ENCODE measurements at places on chromosomes 5 and 9.

- DNase-seq: no peak
Observed at GRCh38 chr9:137021568-137021978, 6.5 kb downstream of the ABCA2 start.

- DNase-seq: no peak
Observed at GRCh38 chr5:103526164-103526915, 36.2 kb downstream of the NUDT12 start.

GRCh38 chr5:36040651-36041536 lies 25.8 kb downstream of the UGT3A2 start:
- DNase-seq: no peak

DNA sequence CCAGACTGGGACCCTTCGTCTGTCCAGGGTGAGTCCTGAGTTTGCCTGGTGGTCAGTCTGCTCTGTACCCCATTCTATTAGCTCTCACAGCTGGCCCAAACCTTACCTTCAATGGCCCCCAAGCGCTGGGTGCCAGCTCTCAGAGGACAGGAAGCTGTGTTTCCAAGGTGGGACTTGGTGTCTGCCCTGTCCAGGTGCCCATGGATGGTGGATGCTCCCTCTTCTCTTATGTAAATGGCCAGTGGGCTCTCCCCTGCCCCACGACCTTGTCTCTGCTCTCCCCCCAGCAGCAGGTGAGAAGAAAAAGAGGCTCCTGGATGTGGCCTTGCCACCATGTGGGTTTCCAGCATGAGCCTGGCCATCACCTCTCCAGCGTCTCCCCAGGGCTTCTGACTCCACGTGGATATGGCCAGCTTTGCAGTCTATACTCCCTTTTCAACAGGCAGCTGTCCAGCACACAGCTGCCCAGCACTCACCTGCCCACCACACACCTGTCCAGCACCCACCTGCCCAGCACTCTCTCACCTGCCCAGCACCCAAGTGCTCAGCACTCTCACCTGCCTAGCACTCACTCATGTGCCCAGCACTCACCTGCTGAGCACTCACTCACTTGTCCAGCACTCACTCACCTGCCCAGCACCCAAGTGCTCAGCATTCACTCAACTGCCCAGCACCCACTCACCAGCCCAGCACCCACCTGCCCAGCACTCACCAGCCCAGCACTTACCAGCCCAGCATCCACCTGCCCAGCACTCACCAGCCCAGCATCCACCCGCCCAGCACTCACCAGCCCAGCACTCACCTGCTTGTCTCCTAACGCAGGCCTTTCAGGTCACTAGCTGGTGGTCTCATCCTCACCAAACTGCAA lies 136.2 kb upstream of the IRX2 start:
- DNase-seq: no peak

DNA sequence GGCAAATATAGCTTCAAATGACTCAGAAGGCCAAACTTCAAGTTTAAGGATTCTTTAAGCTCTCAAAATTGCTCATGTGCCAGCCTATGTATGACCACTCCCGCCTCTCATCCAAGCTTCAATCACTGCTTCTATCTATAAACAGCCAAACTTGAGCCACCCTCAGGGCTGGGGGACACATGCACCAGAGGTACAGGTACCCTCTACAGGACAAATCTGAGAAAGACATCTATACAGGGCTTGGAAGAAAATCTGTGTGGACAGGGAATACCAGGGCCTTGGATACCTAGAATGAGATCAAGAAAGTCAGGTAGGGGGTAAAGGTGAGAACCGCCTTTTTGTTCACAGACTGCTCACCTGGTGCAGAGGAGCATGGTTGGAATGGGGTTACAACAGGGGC lies 217.9 kb downstream of the ATPSCKMT start:
- no peak for DNase-seq

- DNase-seq: no peak
Observed at GRCh38 chr9:79012561-79012960, 559.2 kb upstream of the TLE4 start.

DNA sequence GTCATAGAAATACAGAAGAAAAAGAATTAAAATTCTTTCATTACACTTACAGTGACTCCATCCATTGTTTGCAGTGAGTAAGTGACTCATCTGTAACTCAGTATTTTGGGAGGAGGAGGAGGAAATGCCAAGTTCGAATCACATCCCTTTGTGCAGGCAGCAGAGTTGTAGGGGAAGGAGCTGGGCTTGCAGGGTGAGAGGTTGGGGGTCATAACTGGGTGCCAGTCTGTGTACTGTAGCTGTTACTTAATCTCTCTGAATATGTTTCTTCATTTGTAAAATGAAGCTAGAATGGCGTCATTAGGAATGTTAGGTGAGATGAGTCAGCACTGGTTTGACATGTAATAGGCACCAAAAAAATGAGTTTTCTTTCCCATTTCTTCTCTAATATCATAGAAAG lies 235.7 kb upstream of the ADAMTSL1 start:
- DNase-seq: peak; percentile 13

DNA sequence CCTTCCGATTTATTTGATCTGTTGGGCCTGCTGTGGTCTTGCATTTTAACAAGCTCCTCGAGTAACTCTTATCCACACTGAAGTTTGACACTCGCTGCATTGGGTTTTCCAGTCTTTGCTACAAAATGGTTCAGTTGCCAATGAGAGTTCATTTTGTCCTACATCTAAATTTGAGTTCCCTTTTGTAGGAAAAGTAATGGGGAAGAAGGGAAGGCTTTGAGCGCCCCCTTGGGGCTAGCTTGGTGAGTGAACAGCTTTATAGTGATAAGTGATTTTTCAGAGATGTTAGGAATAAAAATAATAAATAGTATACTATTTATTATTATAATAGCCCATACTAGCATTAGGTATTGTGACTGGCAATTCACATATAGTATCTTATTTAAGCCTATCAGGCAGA lies 89.9 kb upstream of the GNAQ start:
- no peak for DNase-seq

DNA sequence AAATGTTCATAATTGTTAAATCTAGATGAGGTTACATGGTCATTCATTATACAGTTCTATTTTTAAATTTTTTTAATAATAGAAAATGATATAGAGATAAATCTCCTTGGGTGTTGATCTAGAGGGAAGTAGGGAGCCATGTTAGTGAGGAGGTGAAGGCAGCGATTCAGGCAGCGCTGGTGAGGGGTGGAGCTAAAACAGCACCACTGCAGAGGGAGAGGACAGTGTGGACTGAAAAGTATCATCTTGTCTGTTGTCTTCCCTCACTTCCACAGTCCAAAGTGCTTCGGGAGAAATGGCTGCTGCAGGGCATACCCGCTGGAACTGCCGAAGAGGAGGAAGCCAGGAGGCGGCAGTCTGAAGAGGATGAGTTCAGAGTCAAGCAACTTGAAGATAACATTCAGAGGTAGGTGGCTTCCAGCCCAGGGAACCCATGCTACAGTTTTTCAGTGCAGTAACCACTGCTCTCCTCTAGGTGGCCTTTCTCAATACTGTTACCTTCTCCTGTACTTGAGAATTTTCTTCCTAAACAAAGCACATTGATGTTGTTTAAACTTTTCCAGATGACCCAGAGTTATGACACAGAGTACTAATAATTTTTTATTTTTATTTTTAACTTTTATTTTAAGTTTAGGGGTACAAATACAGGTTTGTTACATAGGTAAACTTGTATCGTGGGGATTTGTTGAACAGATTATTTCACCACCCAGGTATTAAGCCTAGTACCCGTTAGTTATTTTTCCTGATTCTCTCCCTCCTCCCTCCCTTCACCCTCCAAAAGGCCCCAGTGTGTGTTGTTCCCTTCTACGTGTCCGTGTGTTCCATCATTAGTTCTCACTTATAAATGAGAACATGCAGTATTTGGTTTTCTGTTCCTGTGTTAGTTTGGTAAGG lies 100.5 kb downstream of the PALM2AKAP2 start:
- DNase-seq: no peak

- DNase-seq: no peak
Observed at GRCh38 chr9:10254338-10254737, 358.5 kb downstream of the PTPRD start.

DNA sequence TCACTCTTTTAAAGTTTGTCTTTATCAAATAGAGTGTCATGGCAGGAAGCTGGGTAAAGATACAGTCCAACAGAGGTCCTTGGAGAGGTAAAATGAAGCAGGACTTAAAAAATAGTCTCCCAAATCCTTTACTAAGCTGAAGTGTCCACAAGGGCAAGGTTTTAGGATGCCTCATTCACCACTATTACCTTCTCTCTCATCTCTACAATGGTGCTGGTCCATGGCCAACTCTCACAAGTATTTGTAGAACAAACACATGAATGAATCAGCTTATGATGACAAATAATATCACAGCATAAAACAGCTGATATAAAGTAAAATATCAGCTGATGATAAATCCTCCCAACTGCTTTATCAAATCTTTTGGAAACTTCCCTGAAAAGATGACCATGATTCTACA lies 162.3 kb upstream of the ZNF462 start:
- DNase-seq: no peak

DNA sequence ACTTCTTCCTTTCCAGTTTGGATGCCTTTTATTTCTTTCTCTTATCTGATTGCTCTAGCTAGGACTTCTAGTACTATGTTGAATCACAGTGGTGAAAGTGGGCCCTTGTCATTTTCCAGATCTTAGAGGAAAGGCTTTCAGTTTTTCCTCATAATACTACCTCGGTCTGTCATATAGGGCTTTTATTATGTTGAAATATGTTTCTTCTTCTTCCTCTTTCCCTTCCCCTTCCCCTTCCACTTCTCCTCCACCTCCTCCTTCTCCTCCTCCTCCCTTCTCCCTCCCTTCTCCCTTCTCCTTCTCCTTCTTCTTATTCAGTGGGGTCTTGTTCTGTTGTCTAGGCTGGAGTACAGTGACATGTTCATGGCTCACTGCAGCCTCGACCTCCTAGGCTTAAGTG lies 9.2 kb upstream of the TERT start:
- DNase-seq: no peak

- DNase-seq: no peak
Observed at GRCh38 chr5:69368458-69369339, 621 bp downstream of the AK6 start.

GRCh38 chr5:56569566-56569965 lies 245.8 kb upstream of the MAP3K1 start:
- no peak for DNase-seq

- no peak for DNase-seq
Observed at GRCh38 chr5:148682058-148683026, 28.0 kb upstream of the HTR4 start.

DNA sequence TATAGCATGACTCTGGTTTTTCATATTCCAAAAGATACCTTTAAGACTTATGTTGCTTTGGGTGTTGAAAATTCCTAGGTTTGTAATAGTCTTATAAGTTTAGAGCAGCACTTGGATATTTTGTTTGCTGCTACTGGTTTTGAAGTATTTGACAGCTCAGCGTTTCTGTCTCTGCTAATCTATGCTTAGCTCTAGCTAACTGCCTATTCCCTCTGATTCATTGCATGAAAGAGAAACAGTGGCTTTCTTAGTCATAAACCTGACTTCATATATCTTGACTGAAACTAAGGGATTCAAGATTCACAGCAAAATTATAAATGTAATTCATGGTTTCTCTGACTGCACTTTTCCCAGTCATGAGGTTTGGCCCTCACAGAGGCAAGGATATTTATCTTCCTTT lies 35.6 kb upstream of the ANXA1 start:
- DNase-seq: no peak

DNA sequence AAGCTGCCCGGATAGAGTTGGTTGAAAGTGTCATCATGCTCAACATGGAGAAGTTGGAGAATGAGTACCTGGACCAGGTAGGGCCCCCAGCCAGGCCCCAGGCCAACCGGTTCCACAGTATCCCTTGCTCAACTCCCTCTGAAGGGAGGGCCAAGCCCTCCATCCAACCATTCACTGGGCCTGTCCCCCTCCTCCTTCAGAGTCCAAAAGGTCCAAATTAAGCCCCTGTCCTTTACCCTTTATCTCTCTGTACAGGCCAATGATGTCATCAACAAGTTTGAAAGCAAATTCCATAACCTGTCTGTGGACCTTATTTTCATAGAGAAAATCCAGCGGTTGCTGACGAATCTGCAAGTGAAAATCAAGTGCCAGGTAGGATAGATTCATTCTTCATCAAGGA lies 47.2 kb downstream of the CCDC180 start:
- DNase-seq: no peak

GRCh38 chr9:72952914-72953313 lies at the start of gene ALDH1A1:
Gene ALDH1A1 (minus strand): TSS chr9:72953053. CDS start chr9:72953000, 53 bp downstream.
- DNase-seq: no peak

- DNase-seq: no peak
Observed at GRCh38 chr9:14205463-14205862, 108.5 kb downstream of the NFIB start.
